ENCODE measurements at places on chromosomes 2 and 18.

DNA sequence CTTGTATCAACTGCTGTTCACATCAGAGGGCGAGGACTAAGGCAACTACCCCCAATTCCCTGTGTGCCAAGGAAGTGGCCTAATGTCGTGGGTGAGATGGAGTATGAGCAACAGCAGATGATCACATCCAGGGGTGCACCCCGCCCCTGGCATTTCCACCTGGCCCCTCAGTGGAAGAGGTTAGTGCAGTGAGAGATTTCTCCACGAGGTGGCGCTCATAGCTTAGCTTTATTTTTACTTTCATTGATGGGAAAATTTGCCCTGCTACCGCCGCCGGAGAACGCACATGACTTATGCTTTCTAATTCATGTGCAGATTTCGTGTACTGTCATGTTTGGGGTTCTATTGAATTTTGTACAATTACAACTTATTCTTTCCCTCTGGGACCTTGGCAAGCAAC, 470.6 kb upstream of the MEX3C start:
- no peak for DNase-seq

DNA sequence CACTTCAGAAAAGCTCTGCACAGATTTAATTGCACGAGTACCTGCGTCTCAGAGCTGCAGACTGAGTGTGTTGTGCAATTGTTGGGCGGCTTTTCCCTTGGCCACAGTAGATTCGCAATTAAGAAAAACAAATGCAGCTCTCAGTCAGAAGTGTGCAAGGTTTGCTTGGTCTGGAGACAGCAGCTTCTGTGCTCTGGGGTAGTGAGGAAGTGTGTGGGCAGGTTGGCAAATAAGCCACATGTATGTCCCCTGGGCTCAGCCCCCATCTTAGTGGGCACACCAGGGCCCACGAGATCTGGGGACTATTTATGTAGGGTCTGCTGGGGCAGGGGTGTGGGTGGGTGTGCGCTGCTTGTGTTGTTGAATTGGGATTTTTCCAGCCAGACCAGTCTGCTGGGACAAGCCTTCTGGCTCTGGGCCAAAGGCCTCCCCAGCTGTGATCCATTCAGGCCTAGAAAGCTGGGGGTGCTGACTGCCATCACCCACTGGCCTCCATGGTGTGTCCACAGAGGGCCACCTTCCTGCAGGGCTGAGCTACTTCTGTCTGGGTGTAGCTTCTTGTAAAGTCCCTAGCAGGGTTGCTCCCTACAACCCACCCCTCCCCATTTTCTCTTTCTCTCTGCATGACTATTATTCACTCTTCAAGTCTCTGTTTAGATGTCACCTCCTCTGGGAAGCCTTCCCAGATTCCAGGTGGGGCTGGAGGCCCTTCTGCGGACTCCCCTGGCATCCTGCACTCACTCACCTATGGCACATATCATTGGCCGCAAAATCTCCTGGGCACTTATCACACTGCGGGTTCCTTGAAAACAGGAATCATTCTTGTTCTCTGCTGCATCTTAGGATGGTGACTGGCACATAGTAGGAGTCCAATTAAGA, 67.8 kb downstream of the ODC1 start:
- DNase-seq = no peak

GRCh38 chr18:58167073-58167472, 123.0 kb downstream of the NEDD4L start:
- DNase-seq = no peak

DNA sequence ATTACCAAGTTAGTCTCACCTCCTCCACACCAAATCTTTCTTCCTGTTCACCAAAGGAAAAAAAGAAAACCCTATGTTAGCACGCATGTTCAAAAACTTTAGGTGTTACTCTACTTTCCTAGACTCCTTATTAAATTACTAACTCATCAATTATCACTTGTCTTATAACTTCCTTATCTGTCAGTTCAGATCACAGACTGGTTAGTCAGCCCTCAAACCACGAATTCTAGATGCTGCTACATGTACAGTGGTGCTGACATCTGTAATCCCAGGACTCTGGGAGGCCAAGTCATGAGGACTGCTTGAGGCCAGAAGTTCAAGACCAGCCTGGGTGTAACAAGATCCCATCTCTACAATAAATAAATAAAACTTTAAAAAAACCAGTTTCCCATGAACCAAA, 3.5 kb downstream of the YWHAQ start:
- no peak for DNase-seq

GRCh38 chr2:47232738-47233415, 77.8 kb upstream of the STPG4 start:
- no peak for DNase-seq

- no peak for DNase-seq
Observed at GRCh38 chr2:54767921-54768320, 44.5 kb downstream of the EML6 start.

GRCh38 chr2:63614448-63614968, 25.7 kb downstream of the MDH1 start:
- no peak for DNase-seq

DNA sequence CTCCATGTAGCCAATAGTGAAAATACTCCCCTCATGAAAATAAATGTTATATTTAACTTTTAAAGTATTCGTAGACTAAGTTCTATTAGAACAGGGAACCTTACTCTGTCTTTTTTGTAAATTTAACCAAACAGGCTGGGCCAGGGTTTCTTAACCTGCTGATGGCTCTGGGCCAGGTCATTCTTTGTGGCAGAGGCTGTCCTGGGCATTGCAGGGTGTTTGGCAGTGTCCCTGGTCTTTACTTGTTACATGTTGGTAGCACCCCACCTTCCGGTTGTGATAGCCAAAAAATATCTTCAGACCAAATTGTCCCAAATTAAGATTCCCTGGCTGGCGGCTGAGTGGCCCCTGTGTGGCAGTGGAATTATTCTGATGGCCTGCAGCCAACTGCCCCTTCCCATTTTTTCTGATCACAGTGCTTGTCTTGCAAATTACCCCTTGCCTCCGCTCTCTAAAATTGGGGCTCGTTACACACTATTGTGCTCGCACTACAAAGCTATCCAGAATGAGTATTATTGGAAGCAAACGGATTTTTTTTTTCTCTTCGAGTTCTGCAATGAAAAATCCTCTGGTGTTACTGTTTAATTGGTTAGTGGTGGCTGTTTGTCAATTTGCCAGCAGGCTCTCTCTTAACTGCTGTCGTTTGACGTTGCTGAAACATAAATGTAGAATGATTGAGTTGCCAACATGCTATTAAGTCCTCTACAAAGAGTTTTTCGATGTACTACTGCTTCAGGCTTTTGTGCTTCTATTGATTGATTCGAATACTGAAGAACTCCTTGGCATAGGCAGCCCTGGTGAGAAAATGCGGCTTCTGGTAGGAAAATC, 216.9 kb downstream of the SH3RF3 start:
- no peak for DNase-seq

DNA sequence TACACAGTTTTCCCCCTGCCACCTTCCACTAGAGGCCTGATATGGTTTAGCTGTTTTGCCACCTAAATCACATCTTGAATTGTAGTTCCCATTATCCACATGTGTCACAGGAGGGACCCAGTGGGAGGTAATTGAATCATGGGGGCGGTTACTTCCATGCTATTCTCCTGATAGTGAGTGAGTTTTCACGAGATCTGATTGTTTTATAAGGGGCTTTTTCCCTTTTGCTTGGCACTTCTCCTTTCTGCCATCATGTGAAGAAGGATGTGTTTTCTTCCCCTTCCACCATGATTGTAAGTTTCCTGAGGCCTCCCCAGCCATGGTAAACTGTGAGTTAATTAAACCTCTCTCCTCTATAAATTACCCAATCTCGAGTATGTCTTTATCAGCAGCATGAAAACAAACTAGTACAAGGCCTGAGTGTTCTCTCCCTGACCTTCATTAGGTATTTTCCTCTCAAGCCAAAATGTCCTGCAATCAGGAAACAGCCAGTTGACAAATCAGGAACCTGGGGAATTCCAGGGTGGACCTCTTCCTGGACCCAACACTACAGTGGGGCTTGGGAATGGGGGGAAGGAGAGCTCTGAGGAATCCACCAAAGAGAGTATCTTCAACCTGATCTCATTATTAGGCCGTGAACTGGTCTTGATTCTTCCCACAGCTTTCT, 129.9 kb downstream of the TXNL1 start:
- DNase-seq = no peak

DNA sequence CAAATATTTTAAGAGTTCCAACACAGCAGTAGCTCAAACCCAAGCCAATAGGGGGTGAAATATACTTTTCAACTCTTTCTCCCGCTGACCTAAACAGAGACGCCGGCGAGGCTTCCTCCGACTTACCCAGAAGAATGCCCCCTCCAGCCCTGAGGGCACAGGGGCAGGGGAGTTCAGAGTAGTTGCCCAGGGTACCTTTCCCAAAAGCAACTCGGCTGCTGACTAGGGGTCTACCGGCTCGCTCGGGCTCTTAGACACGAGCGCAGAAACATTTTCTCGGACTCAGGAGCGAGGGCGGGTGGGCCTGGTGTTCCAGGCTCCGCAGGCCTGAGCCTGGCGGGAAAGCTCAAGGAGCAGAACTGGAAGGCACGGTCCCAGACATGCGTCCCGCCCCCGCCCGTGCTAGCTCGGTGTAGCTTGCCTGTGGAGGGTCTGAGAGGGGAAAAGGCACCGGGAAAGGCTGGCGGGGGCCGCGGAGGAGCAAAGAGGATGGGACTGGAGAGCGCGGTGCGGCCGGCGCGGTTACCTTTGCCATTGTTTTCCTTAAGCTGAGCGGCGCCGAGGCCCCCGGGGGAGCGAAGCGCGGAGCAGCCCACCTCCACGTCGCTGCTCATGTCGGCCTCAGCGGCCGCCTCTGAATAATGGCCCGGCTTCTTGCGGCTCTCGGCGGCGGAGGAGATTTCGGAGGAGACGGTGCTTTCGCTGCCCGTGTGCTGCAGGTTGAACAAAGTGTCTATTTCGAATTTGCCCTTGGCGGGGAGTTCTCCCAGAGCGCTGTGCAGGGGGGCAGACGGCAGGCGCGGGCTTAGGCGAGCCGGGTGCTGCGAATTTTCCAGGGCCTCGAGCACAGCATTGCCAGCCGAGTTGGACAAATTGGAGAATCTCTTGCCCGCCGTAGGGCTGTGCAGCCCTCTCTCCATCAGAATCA, 674 bp downstream of the EVX2 start:
- no peak for DNase-seq

DNA sequence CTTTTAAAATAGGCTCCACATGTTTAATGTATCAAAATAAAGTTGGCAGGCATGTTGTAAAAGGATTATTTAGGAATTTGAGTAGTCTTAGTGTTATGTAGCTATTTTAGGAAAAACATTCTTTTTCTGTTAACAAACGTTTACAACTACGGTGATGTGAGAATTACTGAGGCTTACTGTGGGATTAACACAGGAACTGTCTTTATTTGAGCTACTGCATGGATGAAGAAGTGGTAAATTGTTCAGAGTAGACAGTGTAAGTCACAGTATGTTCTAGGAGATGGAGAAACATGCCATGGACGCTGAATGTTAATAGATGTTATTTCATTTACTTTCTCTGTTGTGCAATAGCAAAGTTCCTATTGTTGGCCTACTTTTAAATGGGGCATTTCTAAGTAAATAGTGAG, 1.6 kb downstream of the PPM1B start:
- no peak for DNase-seq

DNA sequence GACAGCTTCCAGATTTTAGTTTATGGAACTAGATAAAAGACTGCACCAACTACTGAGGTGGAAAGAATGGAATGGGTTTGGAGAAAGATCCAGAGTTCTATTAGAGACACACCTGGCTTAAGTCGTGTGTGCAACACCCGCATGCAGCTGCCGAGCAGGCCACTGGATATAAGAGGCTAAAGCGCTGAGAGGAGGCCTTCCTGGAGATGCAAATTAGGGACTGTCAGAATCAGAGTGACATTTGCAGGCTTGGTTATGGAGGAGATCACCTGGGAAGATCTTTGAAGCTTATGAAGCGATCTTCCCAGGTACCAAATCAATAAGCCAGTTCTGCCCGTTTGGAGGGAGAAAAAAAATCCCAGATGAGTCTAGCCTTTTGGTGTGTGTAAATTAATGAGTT, 30.4 kb upstream of the KLHL29 start:
- DNase-seq = no peak

GRCh38 chr2:130390460-130391057, 34.7 kb downstream of the PTPN18 start:
- no peak for DNase-seq

DNA sequence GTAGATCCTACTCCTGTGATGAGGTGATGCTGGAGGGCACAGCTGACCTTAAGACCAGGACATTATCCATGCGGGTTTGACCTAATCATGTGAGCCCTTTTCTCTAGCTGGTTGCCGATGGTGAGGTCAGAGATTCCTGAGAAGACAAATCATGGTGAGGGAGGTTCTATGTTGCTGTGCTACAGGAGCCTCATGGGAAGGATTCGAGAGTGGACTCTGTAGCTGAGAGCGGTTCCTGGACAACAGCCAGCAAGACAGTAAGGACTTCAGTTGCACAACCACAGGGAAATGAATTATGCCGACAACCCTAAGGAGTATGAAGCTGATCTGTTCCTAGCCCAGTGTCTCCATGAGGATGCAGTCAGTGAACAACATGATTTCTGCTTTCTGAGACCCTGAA, 80.4 kb downstream of the EPB41L3 start:
- no peak for DNase-seq

DNA sequence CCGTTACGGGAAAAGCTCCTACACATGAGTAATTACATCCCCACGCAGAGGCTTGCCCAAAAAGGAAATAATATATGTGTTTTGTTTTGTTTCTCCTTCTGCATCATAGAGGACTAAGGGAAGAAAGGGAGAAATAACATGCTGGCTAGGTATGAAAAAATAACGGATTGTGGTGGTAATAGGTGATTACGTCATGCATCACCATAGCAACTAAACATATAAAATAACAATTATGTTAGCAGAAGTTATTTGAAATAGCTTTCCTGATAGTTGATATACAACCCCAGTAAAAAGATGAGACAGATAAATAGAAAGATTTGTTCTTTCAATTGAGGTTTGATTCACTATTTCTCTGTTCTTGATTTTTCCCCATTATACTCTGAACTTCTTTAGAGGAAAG, 518.0 kb downstream of the ZNF516 start:
- no peak for DNase-seq

DNA sequence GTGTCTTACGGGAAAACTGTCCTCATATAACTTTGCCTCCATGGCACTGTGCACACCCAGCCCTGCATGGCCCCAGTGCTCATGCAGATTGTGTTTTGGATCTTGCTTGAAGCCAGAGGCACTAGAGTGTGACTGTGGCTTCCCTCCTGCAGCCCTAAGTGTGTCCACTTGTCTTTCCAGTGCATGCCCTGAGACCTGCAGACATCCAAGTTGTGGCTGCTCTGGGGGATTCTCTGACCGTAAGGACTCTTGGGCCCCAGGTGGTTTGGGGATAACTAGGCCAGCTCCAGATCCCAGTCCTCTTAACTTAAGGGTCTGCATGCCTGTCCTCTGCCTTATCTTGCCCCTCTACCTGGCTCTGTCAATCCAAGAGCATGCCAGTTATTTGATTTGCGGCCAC, 96.6 kb downstream of the PLB1 start:
- DNase-seq = no peak

GRCh38 chr2:173252581-173252980, 102.1 kb upstream of the CDCA7 start:
- no peak for DNase-seq

GRCh38 chr2:780002-780401, 102.8 kb upstream of the TMEM18 start:
- DNase-seq = no peak

- no peak for DNase-seq
Observed at GRCh38 chr2:196101325-196101991, 32.8 kb upstream of the DNAH7 start.

- no peak for DNase-seq
Observed at GRCh38 chr2:108895188-108895587, 93.8 kb downstream of the EDAR start.

- peak; percentile 0 for DNase-seq
Observed at GRCh38 chr2:159904959-159905305, 106.9 kb upstream of the CD302 start.
